ENCODE measurements at places on chromosomes 4 and X. TPM values are rescaled to one million over a fixed set of nuclear protein-coding genes. Genes with fewer than 3 reads are reported as not detected.

DNA sequence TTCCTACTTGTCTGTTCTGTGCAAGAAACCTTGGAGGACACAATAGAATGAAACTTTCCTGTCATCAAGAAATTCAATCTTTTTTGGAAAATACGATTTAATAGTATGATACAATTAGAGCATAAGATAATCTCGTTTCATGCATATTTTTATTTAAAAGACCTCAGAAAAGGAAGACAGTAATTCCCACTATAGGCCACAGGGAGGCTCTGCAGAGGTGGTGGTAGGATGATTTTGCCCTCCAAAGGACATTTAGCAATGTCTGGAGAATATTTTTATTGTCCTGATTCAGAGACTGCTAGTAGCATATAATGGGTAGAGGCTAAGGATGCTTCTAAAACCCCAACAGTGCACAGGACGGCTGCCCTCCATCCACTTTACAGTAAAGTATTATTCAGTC is 68.7 kb downstream of the PAK3 start:
- no peaks in the 10 kb centered on the region for H3K36me3 ChIP-seq
- no peak overlapping the region for H3K4me3 ChIP-seq
- H3K27ac ChIP-seq = no peak overlapping the region
- no peaks in the 10 kb centered on the region for H3K27me3 ChIP-seq
- no peaks in the 10 kb centered on the region for H3K4me1 ChIP-seq

Gene PLRG1
- 60.1 TPM for total RNA-seq

DNA sequence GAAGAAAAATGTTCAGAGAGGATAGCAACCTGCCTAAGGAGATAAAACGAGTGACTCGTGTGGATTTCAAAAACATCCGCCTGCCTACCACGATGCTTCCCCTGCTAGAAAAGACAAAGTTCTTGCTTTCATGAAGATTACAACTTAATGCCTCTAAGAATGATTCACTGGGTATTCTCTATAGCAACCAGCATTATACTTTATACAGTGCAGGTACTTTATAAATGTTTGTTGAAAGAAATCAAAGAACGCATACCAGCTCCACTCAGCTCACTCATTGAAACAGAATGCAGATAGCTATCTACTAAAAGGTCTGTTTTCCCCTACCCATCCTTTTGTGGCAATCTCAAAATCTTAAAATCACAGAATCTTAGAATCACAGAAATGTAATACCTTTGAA is 33.7 kb downstream of the GASK1B start:
- no peak overlapping the region for H3K27ac ChIP-seq
- H3K27me3 ChIP-seq = no peaks in the 10 kb centered on the region
- H3K4me3 ChIP-seq = no peak overlapping the region

GRCh38 chr4:70291341-70291740 is 43.4 kb upstream of the CABS1 start:
- no peaks in the 10 kb centered on the region for H3K4me1 ChIP-seq
- H3K27me3 ChIP-seq = no peaks in the 10 kb centered on the region
- no peak for DNase-seq
- no peak overlapping the region for H3K4me3 ChIP-seq

- H3K4me3 ChIP-seq = no peak overlapping the region
- DNase-seq = no peak
- H3K36me3 ChIP-seq = no peaks in the 10 kb centered on the region
- no peaks in the 10 kb centered on the region for H3K4me1 ChIP-seq
- H3K27me3 ChIP-seq = no peaks in the 10 kb centered on the region
Measured at GRCh38 chr4:47410271-47410670, 53.2 kb downstream of the COMMD8 start.

Gene CT45A5
- total RNA-seq = not detected

- no peaks in the 10 kb centered on the region for H3K36me3 ChIP-seq
- no peak overlapping the region for H3K27ac ChIP-seq
- DNase-seq = no peak
- no peaks in the 10 kb centered on the region for H3K4me1 ChIP-seq
- H3K4me3 ChIP-seq = no peak overlapping the region
Measured at GRCh38 chr4:33078145-33078544, 2358.0 kb downstream of the PCDH7 start.

- H3K4me3 ChIP-seq = no peak overlapping the region
- peak overlapping the region; percentile 10 for H3K27ac ChIP-seq
- no peak for DNase-seq
- no peaks in the 10 kb centered on the region for H3K27me3 ChIP-seq
- no peaks in the 10 kb centered on the region for H3K4me1 ChIP-seq
Measured at GRCh38 chr4:151418385-151418784, 9.4 kb downstream of the FHIP1A start.

Gene REPS2
- total RNA-seq = 17.0 TPM

Gene STARD8
- total RNA-seq = 13.9 TPM

GRCh38 chr4:182297659-182298058 is 54.5 kb downstream of the TENM3 start:
- H3K27ac ChIP-seq = no peak overlapping the region
- no peak overlapping the region for H3K4me3 ChIP-seq
- H3K4me1 ChIP-seq = no peaks in the 10 kb centered on the region
- no peak for DNase-seq

Gene MAGEA12
- not detected for total RNA-seq

Gene RADX
- total RNA-seq = 12.6 TPM

Gene ANKRD17
- 52.9 TPM for total RNA-seq

DNA sequence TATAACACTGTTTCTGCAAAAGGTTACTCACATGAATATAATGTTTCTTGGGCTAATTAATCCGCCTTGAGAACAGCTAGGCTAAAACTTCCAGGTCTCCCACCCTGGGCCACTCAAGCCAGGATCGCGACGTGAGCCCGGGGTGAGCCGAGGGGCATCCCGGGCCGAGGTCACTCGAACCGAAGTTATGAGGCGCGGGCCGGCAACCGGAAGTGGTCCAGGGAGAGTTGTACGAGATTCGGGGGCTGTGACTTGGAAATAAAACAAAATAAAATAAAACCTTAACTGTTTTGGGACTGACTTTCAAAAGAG is 317 bp downstream of the CMC4 start:
- no peak for DNase-seq
- no peaks in the 10 kb centered on the region for H3K36me3 ChIP-seq
- peak overlapping the region; percentile 88 for H3K27ac ChIP-seq
- peak overlapping the region; percentile 67 for H3K4me3 ChIP-seq

GRCh38 chr4:24836661-24837242 is 41.4 kb downstream of the SOD3 start:
- peaks cover 15% of the 10 kb centered on the region for H3K4me1 ChIP-seq
- H3K4me3 ChIP-seq = no peak overlapping the region
- no peak overlapping the region for H3K27ac ChIP-seq
- no peaks in the 10 kb centered on the region for H3K27me3 ChIP-seq
- peak; percentile 16 for DNase-seq

DNA sequence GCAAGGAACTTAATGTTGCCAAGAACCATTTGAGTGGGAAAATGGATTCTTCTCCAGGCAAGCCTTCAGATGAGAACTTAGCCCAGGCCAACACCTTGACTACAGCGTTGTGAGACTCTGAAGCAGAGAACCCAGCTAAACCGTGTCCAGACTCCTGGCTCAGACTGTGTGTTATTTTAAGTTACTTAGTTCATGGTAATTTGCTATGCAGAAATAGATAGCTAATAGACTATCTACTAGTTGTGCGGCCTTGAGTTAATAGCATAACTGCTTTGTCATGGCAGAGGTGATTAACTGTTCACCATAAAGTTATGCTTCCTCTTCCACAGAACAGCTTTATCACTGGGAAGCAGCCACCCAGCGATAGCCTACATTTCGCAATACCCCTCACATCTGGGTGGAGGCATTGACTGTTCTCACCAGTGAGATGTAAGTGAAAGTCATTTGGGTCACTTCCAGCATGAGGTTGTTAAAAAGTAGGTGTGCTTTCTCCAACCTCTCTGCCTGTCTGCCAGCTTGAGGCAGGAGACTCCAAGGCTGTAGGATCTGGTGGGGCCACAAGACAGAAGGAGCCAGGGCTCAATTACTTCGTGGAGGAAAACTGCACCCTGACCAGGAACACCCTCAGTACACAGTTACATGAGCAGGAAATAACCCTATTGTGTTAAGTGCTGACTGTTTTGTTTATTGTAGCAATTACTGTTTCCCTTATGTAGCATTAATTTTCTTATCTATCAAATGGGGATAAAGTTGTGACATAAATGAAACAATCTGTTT is 94.2 kb downstream of the GPAT3 start:
- H3K4me3 ChIP-seq = no peak overlapping the region
- no peaks in the 10 kb centered on the region for H3K36me3 ChIP-seq
- no peaks in the 10 kb centered on the region for H3K27me3 ChIP-seq
- H3K4me1 ChIP-seq = peaks cover 18% of the 10 kb centered on the region
- peak; percentile 62 for DNase-seq

DNA sequence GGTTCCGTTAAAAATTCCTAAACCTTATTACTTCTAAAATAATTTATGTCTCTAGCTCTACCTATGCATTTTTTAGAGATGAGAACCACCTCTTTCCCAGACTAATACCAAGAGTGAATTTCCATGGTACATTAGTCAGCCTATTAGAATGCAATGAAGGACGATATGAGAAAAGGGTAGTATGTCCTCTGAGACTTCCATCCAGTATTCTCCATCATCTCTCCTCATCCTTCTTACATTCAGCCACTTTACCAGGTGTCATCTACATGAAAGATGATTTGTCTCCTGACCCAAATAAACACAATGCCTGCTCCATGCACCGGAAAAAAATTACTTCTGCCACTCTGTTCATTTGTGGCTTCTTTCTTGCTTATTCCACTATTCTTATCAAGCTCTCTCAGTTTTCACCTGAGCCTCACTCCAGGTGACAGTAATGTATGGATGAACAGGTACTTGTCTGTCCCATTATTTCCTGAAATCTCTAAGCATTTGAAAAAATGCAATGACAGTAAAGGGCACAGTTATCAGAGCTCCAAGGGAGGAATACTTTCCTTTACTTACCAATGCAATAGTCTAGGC is 97.9 kb downstream of the MAB21L2 start:
- no peak for DNase-seq
- H3K36me3 ChIP-seq = no peaks in the 10 kb centered on the region
- H3K27me3 ChIP-seq = no peaks in the 10 kb centered on the region
- H3K4me1 ChIP-seq = no peaks in the 10 kb centered on the region
- no peak overlapping the region for H3K27ac ChIP-seq
- H3K4me3 ChIP-seq = no peak overlapping the region

Gene RRAGB
- total RNA-seq = 30.5 TPM

DNA sequence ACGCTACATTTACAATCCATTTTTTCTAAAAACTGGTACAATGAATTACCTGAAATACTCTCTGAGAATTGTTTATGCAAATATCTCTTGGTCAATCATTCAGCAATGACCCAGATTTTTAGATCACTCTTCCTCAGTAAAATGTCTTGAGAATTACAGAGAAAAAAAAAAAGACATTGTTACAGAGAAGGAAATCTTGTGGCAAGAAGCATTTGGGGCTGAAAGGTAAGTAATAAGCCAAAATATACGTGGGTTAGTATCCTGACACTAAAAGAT is 19.6 kb upstream of the TET2 start:
- H3K4me3 ChIP-seq = no peak overlapping the region
- H3K36me3 ChIP-seq = no peaks in the 10 kb centered on the region
- no peak for DNase-seq
- no peaks in the 10 kb centered on the region for H3K27me3 ChIP-seq

GRCh38 chr4:138450546-138451275 is 208.6 kb upstream of the SLC7A11 start:
- H3K4me1 ChIP-seq = peaks cover 12% of the 10 kb centered on the region
- no peak for DNase-seq
- H3K27ac ChIP-seq = peak overlapping the region; percentile 72
- H3K4me3 ChIP-seq = no peak overlapping the region

Gene GYPB
- total RNA-seq = not detected

- H3K4me3 ChIP-seq = no peak overlapping the region
- peak overlapping the region; percentile 97 for H3K27ac ChIP-seq
- no peaks in the 10 kb centered on the region for H3K27me3 ChIP-seq
- DNase-seq = peak; percentile 19
- H3K36me3 ChIP-seq = peaks cover 71% of the 10 kb centered on the region
Measured at GRCh38 chr4:2251073-2251794, 9.3 kb upstream of the HAUS3 start.

Gene RRH
- not detected for total RNA-seq

- no peaks in the 10 kb centered on the region for H3K36me3 ChIP-seq
- DNase-seq = no peak
- H3K4me1 ChIP-seq = no peaks in the 10 kb centered on the region
- no peaks in the 10 kb centered on the region for H3K27me3 ChIP-seq
Measured at GRCh38 chrX:46324166-46324565, 221.1 kb downstream of the ZNF674 start.

Gene UGT2B10
- total RNA-seq = not detected

DNA sequence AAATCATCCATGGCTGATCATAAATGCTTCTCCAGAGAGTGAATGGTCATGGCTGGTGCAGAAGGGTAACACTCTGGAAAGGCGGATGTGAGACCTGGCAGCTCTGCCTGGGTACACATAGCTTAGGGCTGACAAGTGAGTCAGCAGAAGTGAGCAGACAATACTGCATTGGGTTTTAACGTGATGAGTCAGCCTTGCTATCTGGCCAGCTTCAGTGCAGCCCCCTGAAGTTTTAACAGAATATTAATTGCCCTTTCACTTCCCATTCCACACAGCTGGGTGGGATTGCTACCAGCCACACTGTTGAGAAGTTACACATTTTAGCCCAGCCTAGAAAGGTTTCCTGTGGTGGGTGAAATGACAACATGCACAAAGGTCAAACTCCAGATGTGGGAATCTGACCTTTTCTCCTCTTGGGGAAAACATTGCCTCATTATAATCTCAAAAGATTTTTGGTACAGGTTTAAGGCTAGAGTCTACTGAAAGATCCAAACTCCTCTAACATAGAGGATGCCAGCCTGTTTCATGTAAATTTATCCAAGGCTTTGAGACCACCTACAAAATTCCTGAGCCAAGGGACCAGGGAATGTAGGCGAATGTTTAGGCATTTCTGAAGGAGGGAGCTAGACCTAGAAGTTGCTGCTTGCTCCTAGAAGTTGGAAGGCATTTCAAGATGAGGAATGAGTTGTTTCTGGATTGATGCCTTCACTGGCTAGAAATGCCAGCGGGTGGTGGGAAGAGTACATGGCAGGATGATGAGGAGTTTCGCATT is 230.3 kb upstream of the PGRMC2 start:
- peak; percentile 39 for DNase-seq
- no peak overlapping the region for H3K27ac ChIP-seq
- H3K4me3 ChIP-seq = no peak overlapping the region
- H3K27me3 ChIP-seq = no peaks in the 10 kb centered on the region

- H3K4me1 ChIP-seq = no peaks in the 10 kb centered on the region
- H3K36me3 ChIP-seq = no peaks in the 10 kb centered on the region
Measured at GRCh38 chr4:183532821-183533220, 28.0 kb downstream of the ING2 start.

GRCh38 chr4:57113870-57114269 is 3.7 kb upstream of the IGFBP7 start:
- H3K27me3 ChIP-seq = no peaks in the 10 kb centered on the region
- H3K4me1 ChIP-seq = peaks cover 23% of the 10 kb centered on the region
- H3K36me3 ChIP-seq = no peaks in the 10 kb centered on the region
- DNase-seq = no peak

- no peaks in the 10 kb centered on the region for H3K27me3 ChIP-seq
- H3K4me3 ChIP-seq = no peak overlapping the region
- H3K36me3 ChIP-seq = peaks cover 4% of the 10 kb centered on the region
- peak; percentile 26 for DNase-seq
- H3K27ac ChIP-seq = no peak overlapping the region
- no peaks in the 10 kb centered on the region for H3K4me1 ChIP-seq
Measured at GRCh38 chrX:129823115-129823514, 20.6 kb downstream of the ZDHHC9 start.

Gene AWAT2
- total RNA-seq = 0.67 TPM

All from upper lobe of left lung (tissue), 6 donors.